ENCODE measurements at places on chromosomes 12 and 14.

- DNase-seq, result no peak
These were observed 33.1 kb downstream of the KCNA5 start for GRCh38 chr12:5076761-5077160.

GRCh38 chr14:95609398-95609990 lies 74.6 kb downstream of the GLRX5 start:
- no peak for DNase-seq

GRCh38 chr14:43119672-43120071 lies 1387.4 kb downstream of the FSCB start:
- DNase-seq, result no peak

- no peak for DNase-seq
These were observed 15.5 kb upstream of the ETNK1 start for GRCh38 chr12:22609501-22609900.

DNA sequence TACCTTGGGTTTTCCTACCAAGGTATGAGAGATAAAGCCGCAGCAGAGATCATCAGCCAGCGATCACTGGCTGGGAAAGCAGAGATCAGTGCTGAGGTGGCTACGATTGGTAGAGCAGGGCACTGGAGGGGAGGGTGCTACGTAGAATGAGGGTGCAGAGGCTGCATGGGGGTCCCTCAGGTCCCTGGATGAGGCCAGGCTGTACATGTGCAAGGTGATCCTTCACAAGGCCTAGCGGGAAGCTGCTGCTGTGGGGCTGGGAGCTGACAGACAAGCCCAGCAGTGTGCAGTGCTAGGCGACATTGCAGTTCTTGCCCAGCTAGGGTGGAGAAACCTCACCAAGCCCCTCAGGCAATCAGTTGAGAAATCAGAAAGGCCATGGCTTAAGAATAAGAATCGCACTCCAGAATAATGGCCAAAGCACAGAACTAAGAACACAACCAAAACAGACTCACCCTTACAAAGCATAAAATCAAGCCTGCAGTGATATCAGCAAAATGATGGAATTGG lies 37.2 kb upstream of the GPR132 start:
- DNase-seq, result no peak

DNA sequence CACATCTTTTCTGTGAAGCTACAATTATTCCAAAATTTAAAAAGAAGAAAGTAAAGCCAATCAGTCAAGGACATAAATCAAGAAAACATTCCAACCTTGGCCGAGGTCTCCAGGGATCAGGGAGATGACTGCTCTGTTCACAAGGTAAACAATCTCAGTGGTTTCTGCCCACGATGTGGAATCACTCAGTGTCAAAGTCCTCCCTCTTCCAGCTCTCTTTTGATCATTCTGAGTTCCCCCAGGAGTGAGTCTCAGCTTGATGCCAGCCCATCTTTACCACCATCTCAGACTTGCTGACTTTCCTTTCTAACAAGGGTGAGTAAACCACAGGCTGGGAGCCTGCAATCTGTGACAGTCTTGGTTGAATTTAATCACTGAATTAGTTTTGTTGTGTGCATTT lies 4.8 kb upstream of the SERPINA9 start:
- DNase-seq, result no peak

All from activated CD8-positive, alpha-beta memory T cell treated with anti-CD3 and anti-CD28 coated beads for 1 hour (primary cell).